ENCODE measurements at places on chromosomes 1 and 21. TPM values are rescaled to one million over a fixed set of nuclear protein-coding genes. Genes with fewer than 3 reads are reported as not detected.

The HOOK1 gene
- not detected for total RNA-seq

The DIRAS3 gene
- 13.3 TPM for total RNA-seq

The GPA33 gene
- total RNA-seq, result not detected

The KCNJ6 gene
- not detected for total RNA-seq

The TMEM50B gene
- total RNA-seq, result 28.0 TPM

The CCSAP gene
- total RNA-seq, result 5.8 TPM

The NECTIN4 gene
- under 0.01 TPM for total RNA-seq

Data from myometrial cell (primary cell).